ENCODE measurements at places on chromosomes 1 and 21.

DNA sequence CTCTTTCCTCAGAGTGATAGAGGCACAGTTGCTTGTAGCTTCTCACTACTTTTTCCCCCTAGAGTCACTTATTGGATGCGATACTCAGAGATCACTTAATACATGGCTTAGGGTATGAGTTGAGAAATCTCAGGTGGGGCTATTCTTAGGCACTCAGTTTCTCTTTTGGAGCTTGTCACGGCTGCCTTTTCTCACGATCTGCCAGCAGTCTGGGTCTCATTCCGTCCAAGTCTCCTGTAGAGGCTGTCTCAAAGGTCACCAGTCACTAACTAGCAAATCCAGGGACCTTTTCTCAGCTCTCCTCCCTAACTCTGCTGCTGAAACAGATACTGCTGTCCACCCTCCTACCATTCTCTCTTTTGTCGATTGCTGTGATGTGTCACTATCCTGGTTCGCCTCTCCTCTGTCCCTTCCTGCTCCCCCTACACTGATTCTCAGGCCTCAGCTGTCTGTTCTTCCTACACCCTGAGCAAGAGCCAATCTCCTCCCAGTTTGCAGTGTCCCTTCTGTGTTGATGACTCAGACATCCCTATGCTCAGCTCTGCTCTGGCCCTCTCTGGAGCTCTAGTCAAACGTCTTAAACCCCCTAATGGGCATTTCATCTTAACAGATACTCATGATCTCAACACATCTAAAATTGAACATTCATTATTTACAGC is 12.4 kb downstream of the ATP1A2 start:
- no peak for DNase-seq

DNA sequence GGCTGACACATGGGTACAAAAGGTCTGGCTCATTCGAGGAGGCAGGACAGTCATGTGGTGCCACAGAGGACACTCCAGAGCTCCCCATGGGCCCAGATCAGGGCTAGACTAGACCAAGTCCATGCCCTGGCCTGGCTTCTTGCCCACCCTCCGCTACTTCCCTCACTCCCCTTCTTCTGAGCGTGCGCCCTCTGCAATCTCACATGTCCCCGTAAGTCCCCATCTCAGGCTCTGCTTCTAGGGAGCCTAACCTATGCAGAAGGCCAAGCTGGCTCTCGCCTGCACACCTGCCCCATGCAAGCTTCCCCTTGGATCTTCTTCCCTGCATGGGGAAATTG is 553.6 kb downstream of the PTPRU start:
- no peak for DNase-seq

- no peak for DNase-seq
Observed at GRCh38 chr1:42358791-42359190, 21.8 kb upstream of the RIMKLA start.

GRCh38 chr1:63701187-63701586 is 72.6 kb upstream of the ROR1 start:
- no peak for DNase-seq

- no peak for DNase-seq
Observed at GRCh38 chr1:236575523-236575922, 28.8 kb downstream of the HEATR1 start.
